AG09309 (cell line): ENCODE measurements at places on chromosomes 3 and 15.

- no peak for DNase-seq
Observed at GRCh38 chr3:74617776-74618175, 3.3 kb upstream of the CNTN3 start.

DNA sequence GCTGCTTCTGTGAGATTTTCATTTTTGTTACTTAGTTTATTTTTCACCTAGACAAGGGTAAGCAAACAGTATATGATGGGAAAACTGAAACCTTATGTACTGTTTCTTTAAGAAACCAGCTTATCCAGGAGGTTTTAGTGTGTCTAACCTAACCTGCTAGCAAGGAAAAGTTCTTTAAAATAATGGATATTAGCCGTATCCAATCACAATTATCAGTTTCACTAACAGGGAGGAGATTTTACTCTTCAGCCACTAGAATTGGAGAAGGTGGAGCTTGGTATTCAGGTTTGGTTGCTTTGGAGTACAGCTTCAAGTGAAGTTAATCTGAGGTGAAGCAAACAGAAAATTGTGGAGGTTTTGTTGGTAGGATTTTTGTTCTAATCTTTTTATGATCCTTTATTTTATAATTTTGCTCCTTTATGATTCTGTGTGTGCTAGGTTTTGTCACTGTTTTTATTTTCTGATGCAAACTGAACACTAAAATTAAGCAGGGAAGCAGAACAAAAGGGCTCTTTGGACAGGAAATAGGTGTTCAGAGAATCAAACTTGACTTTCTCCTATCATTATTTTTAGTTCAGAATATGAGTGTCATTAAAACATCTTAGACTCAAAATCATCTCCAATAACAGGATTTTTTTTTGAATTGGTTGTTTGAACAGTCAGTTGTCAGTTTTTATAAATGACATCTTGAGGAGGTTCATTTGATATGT lies 13.0 kb downstream of the ZFAND6 start:
- DNase-seq, result peak; percentile 50

- DNase-seq, result peak; percentile 99
Observed at GRCh38 chr15:70474471-70475406, 288.6 kb downstream of the UACA start.

DNA sequence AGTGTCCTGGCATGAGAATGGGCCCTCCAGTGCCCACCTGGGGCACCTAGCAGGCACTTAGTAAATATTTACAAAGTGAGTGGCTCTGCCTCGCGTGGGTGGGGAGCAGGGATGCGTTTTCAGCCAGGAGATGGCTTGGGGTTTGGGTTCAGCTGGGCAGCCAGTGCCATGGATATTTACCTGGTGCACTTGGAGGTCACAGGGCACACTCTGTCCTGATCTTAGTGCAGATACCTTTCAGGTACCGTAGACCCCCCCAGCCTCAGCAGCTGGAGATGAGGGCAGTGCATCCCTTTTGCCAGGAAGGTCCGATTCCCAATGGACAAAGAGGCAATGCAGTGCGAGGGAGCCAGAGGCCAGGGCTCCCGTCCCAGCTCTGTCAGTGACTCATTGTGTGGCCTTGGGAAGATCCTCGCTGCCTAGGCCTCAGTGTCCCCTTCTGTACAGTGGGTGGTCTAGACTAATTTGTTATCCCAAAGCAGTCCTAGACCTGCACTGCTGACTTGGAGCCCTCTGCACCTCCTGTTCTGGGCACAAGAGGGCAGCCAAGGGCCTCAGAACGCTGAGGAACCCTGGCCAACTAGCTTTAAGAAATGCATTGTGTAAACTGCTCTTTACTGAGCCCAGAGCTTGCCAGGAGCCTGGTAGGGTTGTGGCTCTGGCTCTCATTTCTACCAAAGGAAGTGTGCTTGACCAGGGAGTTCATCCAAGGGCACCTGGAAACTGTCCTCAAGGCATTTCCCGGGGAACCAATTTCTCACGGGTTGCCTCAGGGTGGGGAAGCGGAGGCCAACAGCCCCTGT lies 16.0 kb downstream of the HDAC11 start:
- DNase-seq, result peak; percentile 73

- no peak for DNase-seq
Observed at GRCh38 chr15:40630313-40630712, 36.3 kb downstream of the KNL1 start.

GRCh38 chr3:157390713-157391515 lies 45.7 kb upstream of the PTX3 start:
- DNase-seq, result no peak

- DNase-seq, result no peak
Observed at GRCh38 chr15:100252779-100253417, 88.9 kb downstream of the ADAMTS17 start.

GRCh38 chr3:41202834-41203345 lies 3.6 kb downstream of the CTNNB1 start:
- no peak for DNase-seq

DNA sequence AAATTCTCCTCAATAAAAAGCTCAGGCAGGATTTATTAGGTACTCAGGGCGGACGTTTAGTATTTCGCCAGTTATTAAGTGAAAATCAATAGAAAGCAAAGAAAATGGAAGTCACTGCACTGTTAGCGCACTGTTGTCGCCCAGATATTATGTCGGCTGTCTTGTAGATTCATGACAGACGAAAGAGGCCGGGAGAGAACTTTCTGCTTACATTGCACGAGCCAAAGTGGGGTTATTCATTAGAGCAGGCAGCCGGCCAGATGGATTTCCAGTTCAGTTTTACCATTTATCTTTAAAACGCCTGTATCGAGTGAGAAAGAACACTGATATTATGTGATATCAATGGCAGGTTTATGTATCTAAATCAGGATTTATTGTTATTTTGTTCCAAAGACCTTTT lies 866.0 kb upstream of the NR2F2 start:
- DNase-seq, result no peak

- no peak for DNase-seq
Observed at GRCh38 chr3:161866176-161866575, 369.6 kb downstream of the OTOL1 start.

- DNase-seq, result no peak
Observed at GRCh38 chr15:92611995-92612745, 43.4 kb downstream of the FAM174B start.

- DNase-seq, result no peak
Observed at GRCh38 chr3:38260474-38260873, 5.1 kb upstream of the SLC22A13 start.

- no peak for DNase-seq
Observed at GRCh38 chr15:62644889-62645742, 397.4 kb upstream of the TPM1 start.

GRCh38 chr15:60462027-60462426 lies 16.9 kb downstream of the ICE2 start:
- DNase-seq, result no peak

DNA sequence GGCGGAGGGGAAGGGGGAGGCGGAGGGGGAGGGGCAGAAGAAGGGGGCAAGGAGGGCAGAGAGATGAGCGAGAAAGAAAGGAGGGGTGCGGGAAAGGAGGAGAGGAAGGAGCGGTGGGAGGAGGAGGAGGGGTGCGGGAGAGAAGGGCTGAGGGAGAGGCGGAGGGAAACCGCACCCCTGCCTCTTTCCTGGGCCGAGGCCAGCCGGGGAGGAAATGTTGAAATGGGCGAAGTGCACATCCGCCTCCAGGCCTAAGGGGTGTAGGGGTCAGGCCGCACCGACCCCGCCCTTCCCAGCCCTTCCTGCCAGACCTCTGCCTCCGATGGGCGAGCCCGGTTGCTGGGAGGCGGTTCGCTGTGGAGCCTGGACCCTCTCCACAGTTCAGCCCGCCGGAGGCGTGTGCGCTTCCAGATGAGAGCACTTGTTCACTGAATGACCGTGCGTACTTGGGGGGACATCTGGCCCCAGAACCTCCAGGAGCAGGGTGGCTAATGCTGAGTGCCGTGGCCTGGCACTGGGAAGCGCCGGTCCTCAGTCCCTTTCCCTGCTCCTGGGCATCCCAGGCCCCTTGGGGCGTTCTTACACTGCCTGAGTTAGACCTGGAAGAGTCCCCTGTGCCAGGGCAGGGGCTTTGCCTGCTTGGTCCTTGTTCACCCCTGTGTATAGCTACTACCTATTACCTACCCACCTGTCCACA lies 110.3 kb upstream of the KLF13 start:
- no peak for DNase-seq

DNA sequence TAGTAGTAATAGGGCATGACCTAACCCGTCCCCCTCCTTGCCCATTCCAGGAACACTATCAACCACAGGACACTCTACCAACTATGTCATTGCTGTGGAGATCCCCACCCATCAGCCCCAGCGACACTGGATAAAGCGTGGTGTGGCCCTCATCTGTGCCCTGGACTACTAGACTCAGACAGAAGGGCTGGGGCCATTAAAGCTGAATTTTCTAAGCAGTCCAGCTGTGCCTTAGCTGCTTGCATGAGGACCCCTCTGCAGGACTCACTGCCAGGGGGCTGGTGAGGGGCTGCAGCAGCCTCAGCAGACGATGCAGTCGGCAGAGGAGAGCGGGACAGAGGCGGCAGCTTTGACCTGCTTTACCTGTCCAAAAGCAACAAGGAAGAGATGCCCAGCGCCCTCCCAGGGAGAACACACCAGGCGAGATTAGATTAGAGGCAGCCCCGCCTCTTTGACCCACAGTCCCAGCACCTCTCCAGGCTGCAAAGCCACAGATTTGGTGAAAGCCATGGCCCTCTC lies 44.6 kb downstream of the SEMA3G start:
- no peak for DNase-seq

GRCh38 chr3:12751571-12751970 lies 7.5 kb downstream of the TMEM40 start:
- DNase-seq, result no peak

DNA sequence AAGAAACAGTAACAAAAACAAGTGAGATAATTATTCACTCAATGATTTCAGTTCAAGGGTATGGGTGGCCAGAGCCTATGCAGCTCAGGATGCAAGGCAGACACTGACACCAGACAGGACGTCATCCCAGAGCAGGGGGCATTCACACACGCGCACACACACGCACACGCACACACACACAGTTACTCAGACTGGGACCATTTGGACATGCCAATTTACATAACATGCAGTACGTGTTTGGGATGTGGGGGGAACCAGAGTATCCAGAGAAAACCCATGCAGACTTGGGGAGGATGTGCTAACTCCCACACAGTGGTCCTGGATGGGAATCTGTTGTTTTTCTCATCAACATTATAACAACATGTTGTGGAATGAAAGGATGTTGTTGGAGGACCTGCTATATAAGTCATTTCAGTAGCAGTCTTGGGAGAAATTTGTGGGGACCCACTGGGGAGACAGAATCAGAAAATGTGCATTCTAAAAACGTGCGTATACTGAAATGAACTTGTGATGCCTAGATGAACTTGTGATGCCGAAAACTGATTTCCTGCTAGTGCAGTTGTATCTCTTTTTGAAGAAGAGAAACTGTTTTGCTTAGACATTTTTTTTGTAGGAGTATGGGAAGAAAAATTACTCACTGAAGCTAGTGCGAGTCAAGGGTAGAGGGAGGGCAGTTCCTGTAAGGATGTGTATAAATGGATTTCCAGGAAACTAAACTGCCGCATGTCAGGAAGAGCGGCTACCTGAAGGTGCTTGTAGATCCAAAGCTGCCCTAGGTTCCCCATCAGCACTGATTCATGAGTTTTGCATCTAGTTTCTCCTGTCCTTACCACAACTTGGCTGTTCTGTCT lies 25.2 kb downstream of the CD200 start:
- DNase-seq, result no peak

- DNase-seq, result no peak
Observed at GRCh38 chr3:172194702-172195406, 155.5 kb downstream of the FNDC3B start.

DNA sequence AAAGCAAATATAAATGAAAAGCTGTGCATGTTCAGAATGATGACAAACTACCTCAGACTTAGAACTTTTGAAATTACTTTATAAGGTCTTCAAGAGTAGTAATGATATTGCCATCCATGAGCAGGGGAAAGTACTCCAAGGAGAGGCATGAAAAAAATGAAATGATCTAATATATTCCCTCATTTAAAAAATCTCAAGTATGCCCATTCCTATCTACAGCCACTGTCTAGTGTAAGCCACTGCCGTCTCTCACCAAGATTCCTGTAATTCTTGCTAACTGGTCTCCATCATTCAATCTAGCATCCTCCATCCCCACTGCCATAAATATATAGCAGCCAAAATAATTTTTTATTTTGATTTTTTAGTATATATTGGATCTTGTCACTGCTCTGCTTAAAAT lies 258.8 kb downstream of the PLOD2 start:
- DNase-seq, result no peak

- DNase-seq, result no peak
Observed at GRCh38 chr3:187777331-187777941, 32.2 kb upstream of the BCL6 start.

DNA sequence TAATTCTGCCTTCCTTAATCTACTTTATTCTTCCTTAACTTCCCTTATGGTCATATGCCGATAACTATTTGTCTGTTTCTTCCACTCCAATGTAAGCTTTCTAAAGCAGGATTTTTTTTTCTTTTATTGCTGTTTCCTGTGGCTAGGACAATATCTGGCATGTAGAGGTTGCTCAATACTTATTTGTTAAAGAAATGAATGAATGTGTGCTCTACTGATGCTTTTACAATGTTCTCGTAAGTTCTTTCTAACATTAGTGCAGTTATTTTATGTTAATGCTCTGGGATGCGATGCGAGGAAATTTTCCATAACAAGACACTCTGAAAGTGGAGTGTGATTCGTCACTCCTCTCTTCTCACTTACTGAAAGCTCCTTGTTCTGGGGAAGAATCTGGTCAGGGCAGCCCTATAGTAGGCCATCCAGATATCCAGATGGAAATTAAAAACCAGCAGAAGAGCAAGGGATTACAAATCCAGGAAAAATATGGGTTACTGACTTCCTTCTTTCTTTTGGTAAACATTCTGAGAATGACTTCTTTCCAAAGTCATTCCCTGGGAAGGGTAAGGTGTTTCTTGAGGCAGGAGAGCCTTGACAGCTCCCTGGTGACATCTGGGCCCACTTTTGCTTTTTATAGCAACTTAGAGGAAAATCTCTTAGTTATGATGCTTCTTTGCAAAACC lies 420.4 kb downstream of the PDCD6IP start:
- no peak for DNase-seq

DNA sequence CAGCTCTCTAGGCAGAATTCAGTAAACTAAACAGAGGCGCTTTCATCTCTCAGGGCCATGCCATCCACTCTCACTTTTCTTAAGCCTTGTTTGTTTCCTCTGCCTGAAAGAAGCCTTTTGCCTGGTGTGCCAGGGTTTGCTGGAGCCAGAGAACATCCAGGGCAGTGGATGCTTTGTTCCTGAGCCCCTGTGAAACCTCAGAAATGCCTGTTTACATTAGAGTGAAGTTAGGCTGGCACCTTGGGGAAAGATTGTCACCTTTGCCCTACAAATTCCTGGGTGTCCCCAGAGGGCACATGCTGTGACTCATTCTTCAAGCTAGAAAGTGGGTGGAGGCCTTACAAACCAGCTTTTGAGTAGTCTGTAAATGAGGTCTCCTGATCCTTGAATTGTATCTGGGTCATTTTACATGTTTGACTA lies 10.7 kb upstream of the TRAK1 start:
- no peak for DNase-seq

DNA sequence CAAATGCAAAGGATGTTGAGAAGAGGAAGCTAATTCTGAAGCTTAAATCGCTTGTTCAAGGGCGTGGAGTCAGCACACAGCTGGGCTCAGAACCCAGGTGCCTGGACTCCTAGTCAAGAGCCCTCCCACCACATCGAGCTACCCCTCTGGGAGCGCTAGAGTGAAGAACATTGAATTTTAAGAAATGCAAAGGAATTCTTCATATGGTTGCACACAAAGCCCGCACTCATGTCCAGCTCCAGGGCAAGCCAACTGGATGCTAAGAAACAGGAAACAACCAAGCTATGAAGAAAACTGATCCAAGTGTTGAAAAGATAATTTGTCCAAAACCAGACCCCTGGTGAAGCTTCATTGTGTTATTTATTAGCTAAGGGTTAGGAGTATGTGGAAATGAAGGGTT lies 122.3 kb downstream of the ALDH1A2 start:
- no peak for DNase-seq

GRCh38 chr3:135197246-135197645 lies 402.2 kb downstream of the EPHB1 start:
- no peak for DNase-seq
